ENCODE measurements at places on chromosomes 4 and X.

- DNase-seq: no peak
Measured at GRCh38 chrX:83512111-83512510, 4.0 kb downstream of the POU3F4 start.

DNA sequence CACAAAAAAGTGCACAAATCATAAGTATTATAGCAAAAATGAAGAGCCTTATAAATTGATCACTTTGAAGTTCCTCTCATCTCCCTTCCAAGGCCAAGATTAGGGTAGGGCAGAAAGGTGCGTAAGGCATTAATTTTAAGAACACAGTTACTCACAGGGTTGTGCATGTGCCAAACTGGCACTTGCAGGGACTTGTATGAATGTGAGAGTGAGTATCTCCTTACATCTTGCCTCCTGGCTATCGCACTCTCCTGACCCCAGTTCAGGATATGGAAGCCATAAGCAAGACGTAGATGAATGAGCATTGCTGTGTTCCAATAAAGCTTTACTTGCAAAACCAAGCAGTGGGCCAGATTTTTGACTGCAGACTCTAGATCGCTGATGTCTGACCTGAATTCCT, 510.1 kb upstream of the AADAT start:
- DNase-seq: no peak

DNA sequence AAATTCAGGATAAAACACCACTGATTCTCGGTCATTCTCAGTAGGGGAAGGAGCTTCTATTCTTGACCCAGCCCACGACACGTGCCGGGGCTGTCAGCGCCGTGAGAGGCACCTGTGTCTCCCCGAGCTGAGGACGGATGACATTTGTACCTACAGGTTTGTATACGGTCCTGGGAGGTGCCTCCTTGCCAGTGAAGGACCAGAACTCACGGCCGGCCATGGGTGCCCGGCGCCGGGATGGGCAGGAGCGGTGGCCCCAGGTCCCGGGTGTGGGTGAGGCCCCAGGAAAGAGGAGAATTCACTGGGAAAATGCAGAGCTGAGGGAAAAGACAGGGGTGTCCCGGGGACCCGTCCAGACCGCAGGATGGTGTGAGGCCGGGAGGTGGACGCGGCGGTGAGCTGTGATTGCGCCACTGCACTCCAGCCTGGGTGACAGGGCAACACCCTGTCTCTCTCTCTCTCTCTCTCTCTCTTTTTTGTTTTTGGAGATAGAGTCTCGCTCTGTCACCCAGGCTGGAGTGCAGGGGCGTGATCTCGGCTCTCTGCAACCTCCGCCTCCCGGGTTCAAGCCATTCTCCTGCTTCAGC, 48.9 kb upstream of the PPP2R3B start:
- no peak for DNase-seq

- no peak for DNase-seq
Measured at GRCh38 chr4:88178626-88179231, 20.3 kb upstream of the ABCG2 start.

DNA sequence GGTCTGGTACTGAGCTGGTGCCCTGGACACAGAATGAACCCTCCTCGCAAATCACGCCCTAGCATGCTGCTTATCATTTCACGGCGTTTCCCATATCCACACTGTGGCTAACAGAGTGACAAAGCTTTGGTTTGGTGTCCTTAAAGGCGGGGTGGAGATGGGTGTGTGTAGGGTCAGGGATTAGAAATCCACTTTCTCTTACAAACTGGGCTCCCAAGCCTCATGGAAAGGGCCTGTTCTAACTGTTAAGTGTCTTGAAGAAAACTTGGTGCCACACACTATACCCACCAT, 735 bp upstream of the CHRDL1 start:
- no peak for DNase-seq

All from AG10803 (cell line).